ENCODE measurements at places on chromosomes 16 and 17.

DNA sequence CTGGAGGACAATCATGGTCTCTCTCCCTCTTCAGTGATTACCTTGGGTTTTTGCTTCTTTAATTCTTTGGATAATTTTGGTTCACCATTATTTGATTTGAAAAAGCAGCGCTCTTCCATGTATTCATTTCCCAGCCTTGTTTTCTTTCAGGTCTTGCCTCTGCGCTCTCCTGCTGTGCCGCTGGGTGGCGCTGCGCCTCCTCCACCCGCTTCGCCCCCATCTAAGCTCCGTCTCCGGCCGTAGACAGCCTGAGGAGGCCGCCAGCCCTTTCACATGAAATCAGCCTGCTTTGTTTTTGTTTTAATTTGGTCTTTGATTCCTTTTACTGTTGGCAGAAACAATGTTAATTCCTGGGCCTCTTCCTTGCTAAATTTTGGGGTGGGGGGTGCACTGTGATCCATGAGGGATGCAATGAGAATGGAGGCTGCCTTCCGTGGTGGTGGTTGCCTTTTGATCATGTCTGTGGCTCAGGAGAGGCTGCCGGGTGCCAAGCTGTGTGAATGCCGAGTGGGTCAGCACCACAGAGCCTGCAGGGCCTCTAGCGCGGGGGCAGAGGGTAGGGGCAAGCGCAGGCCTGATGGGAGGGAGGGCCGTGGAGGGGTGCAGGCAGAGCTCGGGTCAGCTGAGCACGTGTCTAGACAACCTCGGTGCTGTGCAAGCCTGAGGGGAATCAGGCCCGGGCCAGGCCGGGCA lies 64.1 kb downstream of the PLD6 start:
- DNase-seq: peak; percentile 17

DNA sequence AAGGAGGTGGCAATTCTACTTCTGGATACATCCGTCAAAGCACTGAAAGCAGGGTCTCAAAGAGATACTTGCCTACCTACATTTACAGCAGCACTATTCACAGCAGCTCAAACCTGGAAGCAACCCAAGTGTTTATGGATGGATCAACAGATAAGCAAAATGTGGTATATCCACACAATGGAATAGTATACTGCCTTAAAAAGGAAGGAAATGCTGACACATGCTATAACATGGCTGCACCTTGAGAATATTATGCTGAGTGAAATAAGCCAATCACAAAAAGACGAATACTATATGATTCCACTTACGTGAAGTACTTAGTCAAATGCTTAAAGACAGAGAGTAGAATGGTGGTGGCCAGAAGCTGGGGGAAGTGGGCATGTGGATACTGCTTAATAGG lies 336.2 kb downstream of the SLC39A11 start:
- DNase-seq: no peak

DNA sequence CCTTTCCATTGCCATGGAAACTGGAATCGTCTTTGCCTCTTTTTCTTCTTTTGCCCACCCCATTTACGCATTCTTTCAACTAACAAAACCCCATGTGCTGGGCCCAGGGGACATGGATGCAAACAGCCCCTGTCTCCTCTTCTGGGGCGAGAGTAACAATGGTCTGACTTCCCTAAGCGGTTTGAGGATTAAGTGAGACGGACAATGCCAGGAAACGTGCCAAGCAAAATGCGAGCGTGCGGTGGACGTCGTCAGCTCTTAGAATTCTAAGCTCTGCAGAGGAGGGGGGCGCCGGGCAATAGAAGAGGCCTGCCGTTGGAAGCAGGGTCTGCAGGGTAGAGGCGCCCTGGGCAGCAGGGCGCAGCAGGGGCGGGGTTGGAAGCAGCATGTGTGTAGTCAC lies 42.4 kb upstream of the JPH3 start:
- DNase-seq: no peak

DNA sequence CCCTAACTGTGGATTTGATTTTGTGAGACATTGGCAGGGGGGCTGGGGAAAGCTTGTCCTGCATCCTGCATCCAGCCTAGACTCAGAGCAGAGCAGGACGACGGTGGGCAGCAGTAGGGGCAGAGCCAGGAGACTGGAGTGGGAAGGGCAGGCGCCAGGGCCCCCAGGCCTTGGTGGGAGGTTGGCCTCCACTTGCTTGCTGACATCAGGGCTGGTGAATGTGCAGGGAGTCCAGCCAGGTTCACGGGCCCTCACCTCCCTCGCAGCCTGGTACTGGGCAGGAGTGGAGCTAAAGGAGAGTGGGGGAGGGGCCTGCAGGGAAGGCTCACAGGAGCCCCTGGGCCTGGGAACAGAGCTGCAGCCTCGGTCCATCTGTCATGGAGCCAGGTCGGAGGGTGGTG lies 2.2 kb upstream of the SMTNL2 start:
- DNase-seq: no peak

DNA sequence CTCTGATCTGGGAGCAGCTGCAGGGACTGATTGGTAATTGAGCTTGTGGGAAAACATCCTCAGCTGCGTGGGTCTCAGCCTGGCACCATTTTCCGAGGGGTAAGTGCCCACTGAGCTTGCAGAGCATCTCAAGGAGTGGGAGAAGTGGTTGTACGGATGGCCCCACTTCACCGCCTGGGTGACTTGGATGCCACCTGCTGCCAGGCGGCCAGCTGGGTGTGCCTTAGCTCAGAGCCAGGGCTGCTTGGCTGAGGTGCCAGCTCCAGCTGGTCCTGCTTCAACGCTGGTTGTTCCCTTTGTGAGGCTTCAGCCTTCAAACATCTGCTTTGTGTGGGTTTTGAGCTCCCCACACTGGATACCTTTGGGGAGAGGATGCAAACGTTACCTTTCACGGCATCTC lies 482.7 kb upstream of the EEF2KMT start:
- DNase-seq: no peak

GRCh38 chr17:975371-975915 lies 4.1 kb downstream of the NXN start:
- DNase-seq: no peak

DNA sequence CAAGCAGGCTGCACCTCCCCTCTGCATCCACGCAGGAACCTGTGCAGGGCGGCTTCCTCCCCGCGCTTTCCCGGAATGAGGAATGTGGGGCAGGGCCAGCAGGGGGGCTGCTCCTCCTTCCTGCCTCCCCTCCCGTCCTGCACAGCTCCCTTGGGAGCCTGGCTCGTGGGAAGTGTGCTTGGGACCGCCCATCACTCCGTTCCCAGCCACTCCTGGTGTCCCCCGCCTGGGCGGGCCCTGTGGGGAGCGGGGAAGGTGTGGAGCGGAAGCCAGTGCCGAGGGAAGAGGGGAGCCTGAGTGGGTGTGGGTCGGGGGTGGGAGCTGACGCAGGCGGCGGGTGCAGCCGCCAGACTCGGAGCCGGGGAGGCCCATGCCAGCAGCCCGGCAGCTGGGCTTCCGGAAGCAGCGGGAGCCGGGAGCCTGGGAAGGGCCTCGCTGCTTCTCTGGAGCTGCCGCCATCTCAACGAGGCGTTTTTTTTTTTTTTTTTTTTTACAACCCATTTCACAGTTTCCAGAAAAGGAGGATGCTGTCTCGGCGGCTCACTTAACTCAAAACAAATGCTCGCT lies 24.1 kb downstream of the BAHCC1 start:
- peak; percentile 96 for DNase-seq
